ENCODE measurements at places on chromosomes 6 and 20.

DNA sequence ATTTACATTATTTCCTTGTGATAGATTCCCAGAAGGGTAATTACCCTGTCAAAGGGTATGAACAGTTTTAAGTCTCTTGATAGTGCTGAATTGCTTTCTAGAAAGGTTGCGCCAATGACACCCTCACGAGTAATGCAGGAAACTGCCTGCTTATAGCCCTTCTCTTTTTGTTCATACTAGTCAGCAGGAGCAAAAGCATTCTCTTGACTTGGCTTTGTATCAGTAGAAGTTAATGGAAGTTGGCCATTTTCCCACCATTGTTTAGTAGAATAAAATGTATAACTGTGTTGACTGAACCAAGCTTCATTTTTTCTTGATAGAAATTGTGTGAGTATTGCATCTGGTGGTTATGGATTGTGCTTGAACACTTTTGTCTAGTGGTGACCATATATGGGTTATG lies 100.1 kb downstream of the FARS2 start:
- no peak for DNase-seq

- DNase-seq = no peak
These were observed 67.3 kb downstream of the NPEPL1 start for GRCh38 chr20:58759947-58760346.

DNA sequence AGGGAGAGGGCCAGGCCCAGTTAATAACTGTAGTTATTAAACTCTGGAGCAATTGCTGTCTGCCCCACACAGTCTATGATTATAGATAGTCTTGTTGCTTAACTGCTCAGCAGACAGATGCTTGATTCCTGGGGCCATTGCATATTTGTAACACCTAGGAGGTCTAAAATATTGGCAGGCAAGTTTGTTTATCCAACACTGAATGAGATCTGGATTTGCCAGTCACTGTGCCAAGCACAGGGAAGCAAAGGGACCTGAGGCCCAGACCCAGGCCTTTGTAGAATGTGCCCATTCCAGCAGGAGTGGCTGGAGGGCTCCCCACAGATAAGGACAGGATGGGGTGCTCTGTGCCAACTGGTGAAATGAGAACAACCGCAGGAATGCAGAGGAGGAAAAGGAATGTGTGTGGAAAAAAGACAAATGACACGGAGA lies 17.6 kb upstream of the ENTPD6 start:
- no peak for DNase-seq

- no peak for DNase-seq
These were observed 46.8 kb downstream of the LY86 start for GRCh38 chr6:6635291-6635690.

DNA sequence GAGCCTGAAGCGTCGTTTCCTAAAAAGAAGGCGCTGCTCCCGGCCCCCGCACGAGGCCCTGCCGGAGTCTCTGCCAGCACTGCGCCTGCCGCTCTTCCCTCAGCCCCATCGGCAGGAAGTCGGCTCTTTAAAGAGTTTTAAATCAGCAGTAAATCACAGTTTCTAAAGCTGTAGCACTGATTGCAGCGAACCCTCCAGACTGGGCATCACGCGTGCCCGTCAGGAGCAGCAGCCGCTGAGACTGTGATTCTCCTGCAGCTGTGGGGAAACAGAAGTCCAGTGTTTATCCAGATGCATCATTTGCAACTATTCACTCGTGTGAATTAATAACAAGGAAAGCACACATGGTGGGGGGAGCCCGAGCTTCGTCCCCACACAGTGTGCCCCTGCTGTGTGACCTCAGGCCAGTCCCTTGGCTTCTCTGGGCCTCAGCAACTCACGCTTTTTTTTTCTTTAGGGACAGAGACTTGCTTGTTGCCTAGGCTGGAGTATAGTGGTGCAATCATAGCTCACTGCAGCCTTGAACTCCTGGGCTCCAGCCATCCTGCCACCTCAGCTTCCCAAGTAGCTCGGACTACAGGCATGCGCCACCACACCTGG lies 28.3 kb downstream of the DLL1 start:
- DNase-seq = no peak

- DNase-seq = no peak
These were observed 87.0 kb downstream of the ZMYND8 start for GRCh38 chr20:47269309-47270165.

- DNase-seq = no peak
These were observed 543.8 kb upstream of the JAG1 start for GRCh38 chr20:11217326-11218172.

DNA sequence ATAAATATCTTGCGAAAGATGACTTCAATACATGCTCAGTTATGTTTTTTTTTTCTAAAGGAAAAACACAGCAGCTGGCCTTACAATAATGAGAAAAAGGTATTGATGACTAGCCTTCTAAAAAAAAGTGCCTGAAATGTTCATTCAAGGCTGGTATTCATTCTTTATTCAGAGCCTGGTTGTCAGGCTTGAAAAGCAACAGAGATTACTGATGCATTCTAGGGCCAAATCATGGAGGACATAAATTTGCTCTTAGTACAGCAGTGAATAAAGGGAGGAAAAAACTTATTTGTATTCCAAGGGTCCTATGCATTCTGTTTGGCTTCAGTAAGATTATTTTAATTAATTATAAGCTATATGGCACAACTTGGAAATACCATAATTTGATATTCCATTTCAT lies 83.5 kb downstream of the WASF1 start:
- DNase-seq = no peak

GRCh38 chr6:161545741-161546140 lies 271.9 kb upstream of the AGPAT4 start:
- no peak for DNase-seq

GRCh38 chr20:23120936-23121750 lies 35.0 kb upstream of the CD93 start:
- DNase-seq = no peak

GRCh38 chr6:78199044-78199443 lies 546.2 kb downstream of the MEI4 start:
- DNase-seq = no peak

DNA sequence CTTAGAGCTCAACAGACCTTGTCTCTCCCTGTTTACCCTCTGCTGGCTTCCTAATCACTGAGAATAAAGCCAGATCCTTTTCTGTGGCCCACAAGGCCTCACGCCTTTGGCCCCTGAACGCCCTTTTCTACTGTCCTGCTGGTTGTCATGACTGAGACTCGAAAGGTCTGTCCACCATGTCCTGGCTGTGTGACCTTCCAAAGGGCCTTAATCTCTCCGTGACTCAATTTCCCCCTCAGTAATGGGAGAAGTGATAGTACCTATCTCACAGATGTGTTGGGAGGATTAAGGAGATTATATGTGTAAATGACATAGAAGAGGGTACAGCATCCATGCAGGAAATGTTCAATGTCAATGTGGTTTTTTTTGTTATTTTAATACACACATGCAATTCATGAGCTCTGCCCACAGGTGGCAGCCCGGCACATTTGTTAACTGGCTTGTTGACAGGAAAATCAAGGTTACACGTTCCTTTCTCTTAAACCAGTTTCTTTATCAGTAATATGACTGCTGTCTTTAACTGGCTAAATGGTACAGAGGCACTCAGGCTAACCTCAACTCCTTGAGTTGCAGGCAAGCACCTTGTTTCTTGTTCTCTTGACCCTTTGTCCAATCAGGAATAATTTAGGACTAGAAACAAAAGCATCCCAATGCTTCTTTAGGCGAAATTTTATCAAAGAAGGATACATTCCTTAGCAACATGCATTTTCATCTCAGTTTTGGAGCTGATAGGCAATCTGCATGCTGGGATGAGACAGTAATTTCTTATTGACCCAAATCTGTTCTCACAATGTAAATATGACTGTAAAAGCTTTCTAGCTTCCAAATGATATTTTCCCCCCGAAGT lies 16.6 kb downstream of the SLC22A1 start:
- DNase-seq = peak; percentile 28

DNA sequence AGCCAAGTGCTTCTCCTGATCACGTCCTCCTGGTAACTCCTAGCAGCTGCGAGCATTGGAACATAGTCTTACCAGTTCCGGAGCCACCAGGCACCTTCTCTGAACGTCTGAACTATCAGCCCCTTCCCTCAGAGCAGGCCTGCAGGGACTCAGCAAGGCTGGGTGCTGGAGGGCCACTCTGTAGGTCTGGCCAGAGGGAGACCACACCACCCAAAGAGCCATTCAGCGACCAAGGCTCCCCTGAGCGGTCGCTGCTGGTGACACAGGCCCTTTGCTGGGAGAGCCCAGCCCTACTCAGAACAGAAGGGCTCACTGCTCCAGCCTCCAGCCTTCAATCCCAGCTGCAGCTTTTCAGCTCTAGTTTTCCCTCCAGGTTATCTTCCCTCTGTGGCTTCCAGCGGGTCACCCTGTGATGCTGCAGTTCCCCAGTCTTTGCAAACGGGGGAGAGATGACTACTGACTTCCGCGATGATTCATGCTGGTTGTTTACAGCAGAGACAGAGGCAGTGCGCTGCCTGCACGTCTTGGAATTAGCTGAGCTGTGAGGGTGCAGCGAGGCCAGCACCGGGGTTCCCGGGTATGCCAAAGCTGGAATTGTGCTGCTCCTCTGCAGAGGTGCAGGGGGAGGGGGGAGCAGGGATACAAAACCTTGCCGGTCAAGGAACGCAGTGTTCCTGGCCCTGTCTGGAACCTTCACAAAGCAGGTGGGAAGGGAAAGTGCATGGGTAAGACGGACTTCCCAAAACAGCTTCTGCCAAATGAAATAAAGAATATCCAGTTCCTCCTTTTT lies 161.4 kb downstream of the LY86 start:
- DNase-seq = no peak

DNA sequence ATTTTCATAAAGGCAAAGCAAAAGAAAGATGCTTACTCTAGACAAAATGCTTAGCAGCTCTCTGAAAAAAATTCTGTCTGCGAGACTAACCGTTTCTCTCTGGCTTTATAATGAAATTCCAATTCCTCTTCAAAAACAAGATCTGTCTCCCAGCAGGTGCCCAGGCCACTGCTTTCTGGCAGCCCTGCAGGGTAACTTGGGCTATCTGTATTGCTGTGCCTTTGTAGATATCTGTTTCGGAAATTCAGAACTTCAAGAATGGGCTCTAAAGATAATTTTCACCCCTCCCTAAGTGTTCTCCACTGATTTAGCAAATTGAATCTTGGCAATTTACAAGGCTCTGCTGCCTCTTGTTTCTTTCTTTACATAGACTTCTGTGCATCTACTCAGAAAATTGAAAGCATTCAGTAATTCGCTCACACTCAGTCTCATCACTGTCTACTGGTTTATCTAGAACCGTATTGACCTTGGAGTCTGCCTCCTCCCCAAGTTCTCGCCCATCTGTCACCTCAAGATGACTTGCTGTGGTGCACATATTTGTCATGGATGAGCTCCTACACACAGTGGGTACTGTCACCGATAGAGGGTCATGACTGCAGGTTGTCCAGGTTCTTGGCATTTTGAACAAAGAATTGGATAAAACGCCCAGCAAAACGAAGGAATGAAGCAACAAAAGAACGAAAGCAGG lies 26.4 kb upstream of the FABP7 start:
- no peak for DNase-seq

- DNase-seq = no peak
These were observed 27.7 kb downstream of the MAP3K5 start for GRCh38 chr6:136764517-136764993.

DNA sequence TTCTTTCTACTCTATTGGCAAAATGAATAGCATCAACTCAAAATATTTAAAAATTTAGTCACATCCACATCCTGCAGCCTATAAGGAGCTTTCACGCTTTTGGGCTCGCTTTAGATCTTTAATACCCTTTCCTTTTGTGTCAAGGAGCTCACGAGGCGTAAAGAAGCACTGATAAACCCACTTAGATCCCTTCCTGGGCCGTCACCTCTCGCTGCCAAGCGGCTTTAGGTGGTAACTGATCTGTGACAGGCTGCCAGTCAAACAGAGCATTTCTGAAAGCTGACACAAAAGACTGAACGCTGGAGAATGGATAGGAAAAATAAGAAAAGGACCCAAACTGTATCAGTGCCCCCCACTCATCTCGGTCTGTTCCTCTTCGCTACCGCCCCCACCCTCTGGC lies 385.7 kb upstream of the MMS22L start:
- DNase-seq = peak; percentile 33

- DNase-seq = no peak
These were observed 23.7 kb upstream of the SIRT5 start for GRCh38 chr6:13550656-13551055.

GRCh38 chr6:158416883-158417759 lies 104.9 kb downstream of the TULP4 start:
- no peak for DNase-seq

DNA sequence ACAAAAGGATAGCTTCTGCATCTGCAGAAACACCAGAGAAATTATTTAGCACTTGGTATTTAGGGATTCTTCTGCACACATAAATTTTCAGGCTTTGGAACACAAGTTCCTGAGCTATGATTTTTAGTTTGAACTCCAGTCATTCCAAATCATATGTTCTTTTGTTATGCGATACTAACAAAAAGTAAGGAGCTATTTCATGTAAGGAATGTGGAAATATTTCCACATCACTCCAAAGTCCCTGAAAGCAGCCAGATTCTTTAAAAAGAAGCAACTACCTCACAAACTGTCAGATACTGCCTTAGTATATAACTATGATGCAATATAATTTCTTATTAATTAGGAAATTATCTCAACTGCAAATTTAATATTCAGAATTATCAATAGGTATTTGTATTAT lies 106.9 kb downstream of the RNGTT start:
- DNase-seq = no peak

DNA sequence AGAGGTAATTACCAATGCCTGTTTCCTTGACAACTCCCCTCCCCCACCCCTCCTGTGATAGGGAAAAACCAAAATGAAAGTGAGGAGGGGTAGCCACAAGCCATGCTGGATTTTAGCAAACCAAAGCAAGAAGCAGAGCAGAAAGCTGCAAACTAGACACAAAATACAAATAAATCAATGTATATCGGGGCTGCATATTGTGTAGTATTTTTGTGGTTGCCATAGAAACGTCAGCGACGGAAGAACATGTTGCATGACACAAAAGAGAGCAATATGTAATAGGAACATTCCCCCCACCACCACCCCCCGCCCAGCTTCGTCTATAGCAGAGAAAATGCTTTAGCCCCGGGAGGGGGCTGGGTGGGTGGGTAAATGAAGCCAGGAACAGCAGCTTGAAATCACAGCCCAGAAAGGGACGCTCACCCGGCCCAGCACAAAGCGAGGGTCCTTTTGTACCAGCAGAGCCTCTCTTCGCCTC lies 548 bp downstream of the AGPAT4 start:
- peak; percentile 57 for DNase-seq

GRCh38 chr6:15263780-15264374 lies 18.0 kb downstream of the JARID2 start:
- DNase-seq = no peak

GRCh38 chr20:15446373-15446772 lies 1109.0 kb upstream of the FLRT3 start:
- no peak for DNase-seq

- DNase-seq = no peak
These were observed 130.8 kb downstream of the BTBD9 start for GRCh38 chr6:38508894-38509293.
